ENCODE measurements at places on chromosomes 16 and 17. TPM values are rescaled to one million over a fixed set of nuclear protein-coding genes. Genes with fewer than 3 reads are reported as not detected.
A peak's percentile ranks its signal among the peaks of the same experiment; 100 is the strongest.

Gene CENPX
- total RNA-seq = 109 TPM

DNA sequence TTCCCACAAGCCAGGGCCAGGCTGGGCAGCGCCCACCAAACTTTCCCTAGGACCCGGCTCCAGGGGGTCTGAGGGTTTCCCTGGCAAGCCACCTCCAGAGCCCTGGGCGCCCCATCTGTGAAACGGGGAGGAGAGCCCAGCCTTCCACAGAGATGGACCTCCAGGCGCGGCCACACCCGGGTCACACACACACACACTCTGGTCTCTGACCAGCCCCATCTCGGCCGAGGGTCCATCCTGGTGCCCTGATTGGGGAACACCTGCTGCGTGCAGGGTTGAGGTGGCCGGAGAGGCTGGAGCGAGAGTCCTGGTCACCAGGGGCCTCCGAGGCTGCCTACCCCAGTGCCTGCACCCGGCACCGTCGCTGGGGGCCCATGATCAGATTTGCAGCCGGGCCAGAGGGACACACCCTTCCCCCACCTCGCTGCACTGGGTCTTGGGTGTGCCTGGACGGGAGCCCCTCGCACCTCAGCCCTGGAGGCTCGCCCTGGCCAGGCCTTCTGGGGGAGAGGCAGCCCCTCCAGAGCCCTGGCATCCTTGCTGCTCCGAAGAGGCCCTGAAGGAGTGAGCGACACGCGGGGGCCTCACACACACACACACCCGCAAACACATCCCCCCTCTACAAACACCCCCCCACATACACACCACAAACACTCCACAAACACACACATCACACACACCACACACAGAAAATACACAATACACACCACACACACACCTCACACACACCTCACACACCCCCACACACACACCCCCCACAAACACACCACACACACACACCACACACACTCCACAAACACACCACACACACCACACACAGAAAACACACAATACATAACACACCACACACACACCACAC, 29.7 kb downstream of the SLC25A10 start:
- no peak for DNase-seq

Gene KRT39
- not detected for total RNA-seq

GRCh38 chr16:2008009-2008526, 1.6 kb downstream of the ZNF598 start:
- no peak for DNase-seq

- DNase-seq = no peak
These were observed 490.2 kb upstream of the SALL1 start for GRCh38 chr16:51641191-51641765.

GRCh38 chr16:47395733-47396498, 64.9 kb downstream of the ITFG1 start:
- no peak for DNase-seq

Gene CDYL2
- total RNA-seq = 0.37 TPM

DNA sequence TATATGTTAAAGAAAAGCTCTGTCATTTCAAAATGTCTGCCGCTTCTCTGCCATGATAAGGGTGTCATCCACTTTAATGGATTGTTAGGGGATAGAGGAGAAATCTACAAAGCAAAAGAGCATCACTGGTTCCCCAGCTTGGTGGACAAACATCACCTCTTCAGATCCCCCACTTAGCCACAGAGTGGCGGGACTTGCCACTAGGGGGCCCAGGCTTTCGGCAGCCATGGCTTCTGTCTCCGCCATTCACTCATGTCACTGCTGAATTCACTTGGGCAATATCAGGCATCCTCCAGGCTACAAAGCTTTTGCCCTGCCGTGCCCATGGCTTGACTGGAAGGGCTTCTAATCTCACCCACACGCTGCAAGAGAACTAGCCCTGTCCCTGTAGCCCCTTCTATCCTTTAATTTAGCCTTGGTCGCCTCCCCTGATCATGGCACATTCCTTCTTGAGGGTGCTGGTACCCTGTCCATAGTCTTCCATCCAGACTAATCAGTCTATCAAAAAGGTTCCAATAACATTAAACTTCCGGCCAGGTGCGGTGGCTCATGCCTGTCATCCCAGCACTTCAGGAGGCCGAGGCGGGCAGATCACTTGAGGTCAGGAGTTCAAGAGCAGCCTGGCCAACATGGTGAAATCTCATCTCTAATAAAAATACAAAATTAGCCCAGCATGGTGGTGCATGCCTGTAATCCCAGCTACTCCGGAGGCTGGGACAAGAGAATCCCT, 34.7 kb downstream of the SBK1 start:
- peak; percentile 60 for DNase-seq

GRCh38 chr16:82045465-82045864, 10.4 kb downstream of the HSD17B2 start:
- DNase-seq = no peak
